ENCODE measurements at places on chromosomes 13 and 19.
A peak's percentile ranks its signal among the peaks of the same experiment; 100 is the strongest.

- no peak for DNase-seq
Observed at GRCh38 chr13:79417741-79418140, 11.7 kb upstream of the RBM26 start.

DNA sequence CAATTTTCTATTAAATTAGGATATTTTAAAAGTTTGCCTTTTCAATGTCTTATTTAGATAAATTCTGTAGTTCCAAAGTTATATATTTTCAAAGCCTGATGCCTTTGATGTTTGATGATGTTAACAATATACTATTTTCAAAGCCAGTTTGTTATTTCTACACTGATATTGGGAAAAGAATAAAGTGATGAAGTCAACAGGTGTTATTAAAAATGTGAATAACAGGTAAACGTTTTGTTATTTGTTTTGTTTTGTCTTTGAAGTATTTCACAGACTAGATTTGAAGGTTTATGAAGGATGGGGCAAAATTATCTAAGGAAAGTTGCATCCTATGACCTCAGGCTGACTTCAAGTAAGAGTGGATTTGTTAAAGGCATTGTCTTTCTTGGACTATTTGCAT, 33.1 kb upstream of the ZNF420 start:
- DNase-seq: no peak

GRCh38 chr19:3573162-3573857, 566 bp downstream of the HMG20B start:
- no peak for DNase-seq

- no peak for DNase-seq
Observed at GRCh38 chr19:16985403-16985802, 41.2 kb downstream of the CPAMD8 start.

- no peak for DNase-seq
Observed at GRCh38 chr13:59439776-59440428, 723.8 kb downstream of the DIAPH3 start.

DNA sequence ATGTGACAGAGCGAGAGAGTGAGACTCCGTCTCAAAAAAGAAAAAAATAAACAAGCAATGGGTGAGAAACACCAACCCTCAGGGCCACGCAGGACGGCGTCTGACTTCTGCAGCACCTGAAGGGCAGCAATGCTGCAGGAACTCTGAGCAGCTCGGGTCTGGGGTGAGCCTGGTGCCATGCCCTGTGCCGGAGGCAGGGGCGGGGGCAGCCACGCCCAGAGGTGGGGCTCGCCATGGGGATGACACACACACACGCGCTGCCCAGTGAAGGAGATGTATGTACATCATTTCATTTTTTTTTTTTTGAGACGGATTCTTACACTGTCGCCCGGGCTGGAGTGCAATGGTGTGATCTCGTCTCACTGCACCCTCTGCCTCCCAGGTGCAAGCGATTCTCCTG, 24.3 kb downstream of the GPX4 start:
- DNase-seq: no peak

- DNase-seq: no peak
Observed at GRCh38 chr19:13396250-13397080, 109.8 kb downstream of the CACNA1A start.

- DNase-seq: no peak
Observed at GRCh38 chr13:34926508-34926907, 15.6 kb upstream of the NBEA start.

DNA sequence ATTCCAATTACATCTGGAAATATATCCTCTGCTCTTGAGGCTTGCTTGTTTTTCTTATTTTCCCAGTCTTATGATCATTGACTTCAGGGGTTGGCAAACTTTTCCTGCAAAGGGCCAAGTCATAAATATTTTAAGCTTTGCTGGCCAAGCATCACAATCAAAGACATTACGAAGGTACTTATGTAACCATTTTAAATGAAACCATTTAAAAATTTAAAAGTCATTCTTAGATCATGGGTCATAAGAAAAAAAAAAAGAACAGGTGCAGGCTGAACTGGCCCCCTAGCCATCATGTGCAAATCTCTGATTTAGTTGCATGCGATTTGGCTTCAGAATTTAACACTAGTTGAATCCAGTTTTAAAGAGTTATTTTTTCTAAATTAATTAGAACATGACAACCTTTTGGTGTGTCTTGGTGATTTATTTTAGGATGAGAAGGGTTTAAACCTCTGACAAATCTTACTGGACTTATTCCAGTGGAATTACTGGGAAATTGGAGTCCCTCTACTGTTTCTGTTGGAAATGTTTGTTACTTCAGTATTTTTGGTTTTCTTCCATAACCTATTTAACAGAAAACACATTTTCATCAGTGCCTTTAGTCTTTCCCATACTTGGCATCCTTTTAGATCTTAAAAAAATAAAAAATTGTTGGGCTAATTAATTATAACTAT, 148.1 kb downstream of the NHLRC3 start:
- no peak for DNase-seq

- DNase-seq: no peak
Observed at GRCh38 chr13:90070837-90071525, 1276.5 kb upstream of the MIR17HG start.

DNA sequence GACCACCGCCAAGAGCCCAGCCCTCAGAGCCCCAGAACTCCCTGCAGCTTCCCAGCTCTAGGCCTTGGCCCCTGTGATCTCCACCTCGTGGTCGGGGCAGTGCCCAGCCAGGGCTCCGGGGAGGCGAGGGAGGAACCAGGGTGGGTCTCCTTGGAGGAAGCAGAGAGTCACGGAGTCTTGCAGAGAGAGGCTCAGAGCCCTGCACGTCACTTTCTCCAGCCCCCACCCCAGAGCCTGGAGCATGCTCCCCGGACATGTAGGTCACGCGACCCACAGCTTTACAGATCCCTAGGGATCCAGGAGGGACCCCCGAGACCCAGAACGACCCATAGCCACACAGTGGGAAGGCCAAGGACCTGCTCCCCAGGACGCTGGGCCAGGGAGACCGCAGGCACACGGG, 11.9 kb downstream of the GADD45B start:
- DNase-seq: no peak

DNA sequence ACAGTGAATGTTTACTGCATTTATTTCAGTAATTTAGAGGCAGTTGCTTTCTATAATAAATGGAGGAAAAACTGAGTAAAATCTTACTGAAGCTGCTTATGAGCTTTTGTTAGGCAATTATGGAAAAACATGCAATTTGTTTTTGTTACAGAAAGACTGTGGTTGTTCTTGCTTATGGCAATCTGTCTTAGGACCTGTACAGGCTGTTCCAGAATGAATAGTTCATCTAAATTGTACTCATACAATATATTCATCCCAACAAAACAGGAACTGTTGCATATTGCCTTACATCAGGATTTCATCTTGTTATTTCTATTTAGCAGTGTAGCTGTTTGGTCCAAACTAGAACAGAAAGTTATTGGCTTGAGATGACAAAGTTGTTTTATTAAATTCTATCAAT, 199.2 kb downstream of the NALCN start:
- no peak for DNase-seq

GRCh38 chr19:34960103-34960805, 3.8 kb downstream of the ZNF792 start:
- DNase-seq: no peak

DNA sequence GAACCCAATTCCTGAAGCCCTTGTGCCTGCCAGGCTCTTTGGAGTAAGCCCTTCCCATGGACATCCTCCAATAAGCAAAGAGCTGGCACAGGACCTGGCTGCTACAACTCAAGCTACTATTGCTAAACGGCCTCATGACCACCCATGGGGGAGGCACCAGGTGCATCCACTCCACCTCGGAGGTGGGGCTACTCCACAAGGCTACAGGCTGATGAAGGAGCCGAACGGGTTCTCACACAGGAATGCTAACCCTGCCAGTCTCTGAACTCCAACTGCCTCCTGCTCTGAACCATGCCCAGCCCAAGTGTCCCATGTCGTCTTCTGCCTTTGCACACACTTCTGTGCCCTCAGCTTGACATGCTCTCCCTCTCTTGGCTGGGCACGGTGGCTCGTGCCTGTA, 10.0 kb downstream of the SYMPK start:
- no peak for DNase-seq

GRCh38 chr19:45881909-45882528, 3.9 kb downstream of the IRF2BP1 start:
- no peak for DNase-seq

DNA sequence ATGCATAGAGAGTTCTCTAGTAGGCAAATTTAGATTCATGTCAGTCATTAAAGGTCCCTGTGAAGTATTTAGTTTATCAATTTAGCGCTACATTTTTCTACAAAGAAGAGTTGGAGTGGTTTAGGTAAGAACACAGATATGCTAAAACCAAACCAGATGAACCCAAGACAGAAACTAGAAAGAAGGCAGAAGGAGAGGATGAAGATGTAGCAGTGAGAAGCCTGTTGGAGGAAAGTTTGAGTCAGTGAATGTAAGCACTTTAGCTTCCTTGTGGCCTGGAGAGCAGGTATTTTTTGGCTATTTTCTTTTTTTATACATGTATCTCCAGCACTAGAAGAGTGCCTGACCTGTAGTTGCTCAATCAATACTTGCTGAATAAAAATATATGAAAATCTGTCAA, 223.7 kb downstream of the KCNRG start:
- no peak for DNase-seq

DNA sequence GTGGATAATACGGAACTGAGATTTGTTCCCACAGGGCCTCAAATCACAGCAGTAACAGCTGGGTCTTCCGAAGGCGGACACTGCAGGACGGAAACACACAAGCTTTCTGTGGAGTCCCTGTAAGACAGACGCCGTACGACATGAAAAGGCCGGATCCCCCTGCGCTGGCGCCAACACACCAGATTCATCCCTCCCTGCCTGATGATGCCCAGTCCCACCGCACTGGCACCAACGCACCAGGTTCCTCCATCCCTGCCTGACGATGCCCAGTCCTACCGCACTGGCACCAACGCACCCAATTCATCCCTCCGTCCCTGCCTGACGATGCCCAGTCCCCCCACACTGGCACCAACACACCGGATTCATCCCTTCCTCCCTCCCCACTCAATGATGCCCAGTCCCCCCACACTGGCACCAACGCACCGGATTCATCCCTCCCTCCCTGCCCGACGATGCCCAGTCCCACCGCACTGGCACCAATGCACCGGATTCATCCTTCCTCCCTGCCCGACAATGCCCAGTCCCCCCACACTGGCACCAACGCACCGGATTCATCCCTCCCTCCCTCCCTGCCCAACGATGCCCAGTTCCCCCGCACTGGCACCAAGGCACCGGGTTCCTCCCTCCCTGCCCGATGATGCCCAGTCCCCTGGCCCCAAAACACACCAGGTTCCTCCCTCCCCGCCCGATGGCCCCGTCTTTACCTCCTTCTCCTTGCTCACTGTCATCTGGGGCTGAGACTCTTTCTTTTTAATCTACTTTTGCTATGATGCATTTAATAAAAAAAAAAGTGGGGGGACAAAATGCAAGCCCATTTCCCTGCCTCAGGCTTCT, 55.1 kb downstream of the RASA3 start:
- DNase-seq: no peak

GRCh38 chr13:65913173-65913572, 1317.0 kb downstream of the PCDH9 start:
- no peak for DNase-seq

DNA sequence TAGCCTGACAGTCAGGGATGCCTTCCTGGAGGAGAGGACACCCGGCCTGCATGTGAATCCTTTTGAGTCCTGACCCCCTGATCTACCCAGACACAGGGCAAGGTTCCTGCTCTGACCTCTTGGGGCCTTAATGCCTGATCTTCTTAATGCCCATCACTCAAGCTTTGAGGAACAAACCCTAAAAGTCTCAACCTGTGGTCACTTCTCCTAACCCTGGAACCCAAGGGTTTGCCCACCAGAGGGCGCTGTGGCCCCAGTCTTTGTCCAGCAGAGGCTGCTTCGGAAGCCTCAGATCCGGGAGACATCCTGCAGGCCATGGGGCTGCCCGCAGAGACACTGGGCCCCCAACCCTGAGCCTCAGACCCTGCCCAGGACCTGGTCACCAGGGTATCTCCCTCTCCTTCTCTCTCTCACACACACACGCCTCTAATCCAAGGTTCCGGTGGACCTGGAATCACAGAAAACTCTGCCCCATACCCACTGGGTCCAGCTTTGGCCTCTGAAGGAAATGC, 9.8 kb upstream of the DPF1 start:
- peak; percentile 66 for DNase-seq

DNA sequence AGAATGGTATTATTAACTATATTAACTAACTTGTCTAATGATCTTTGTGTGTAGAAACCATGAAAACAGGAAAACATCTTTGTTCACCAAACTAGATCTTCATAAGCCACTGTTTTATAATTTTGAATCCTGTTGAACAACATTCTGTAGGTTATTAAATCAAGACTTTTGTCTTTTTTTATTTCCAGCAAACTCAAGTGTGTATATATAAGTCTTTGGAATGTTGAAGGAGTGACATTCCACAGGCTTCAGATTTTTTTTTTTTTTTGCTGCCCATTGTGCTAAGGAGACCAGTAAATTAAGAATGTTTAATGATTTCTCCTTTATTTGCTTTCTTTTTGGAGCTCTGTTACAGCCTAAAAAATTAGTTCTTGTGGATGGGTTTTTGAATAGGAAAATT, 89.6 kb downstream of the LMO7 start:
- no peak for DNase-seq

GRCh38 chr13:78201411-78201810, 282.8 kb upstream of the EDNRB start:
- no peak for DNase-seq

DNA sequence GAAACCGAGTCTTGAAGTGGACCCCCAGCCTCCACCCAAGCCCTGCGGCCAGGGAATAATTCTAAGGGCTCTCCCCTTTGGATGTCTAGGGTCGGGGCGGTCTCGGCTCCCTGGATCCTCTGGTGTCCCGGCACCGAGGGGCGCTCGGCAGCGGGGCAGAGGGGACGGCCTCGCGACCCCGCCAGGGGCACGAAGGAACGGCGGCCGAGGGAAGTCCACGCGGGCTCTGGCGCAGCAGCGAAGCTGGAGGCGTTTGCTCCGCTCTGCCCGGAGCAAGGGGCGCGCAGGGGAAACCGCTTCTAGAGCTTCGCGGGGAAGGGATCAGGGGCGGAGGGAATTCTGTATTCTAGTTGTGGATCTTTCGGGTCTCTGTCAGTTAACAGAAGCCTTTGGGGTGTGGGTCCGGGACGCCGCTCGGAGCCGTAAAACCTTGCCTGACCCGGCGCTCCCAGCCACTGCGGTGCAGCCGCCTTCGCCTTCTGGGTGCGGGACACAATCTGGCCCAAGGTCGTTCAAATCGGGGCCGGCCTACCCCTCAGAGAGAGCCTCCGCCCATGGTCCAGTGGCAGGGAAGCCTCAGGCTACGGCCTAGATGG, 118.2 kb downstream of the KCNRG start:
- no peak for DNase-seq
